ENCODE measurements at places on chromosomes 3 and 15.

DNA sequence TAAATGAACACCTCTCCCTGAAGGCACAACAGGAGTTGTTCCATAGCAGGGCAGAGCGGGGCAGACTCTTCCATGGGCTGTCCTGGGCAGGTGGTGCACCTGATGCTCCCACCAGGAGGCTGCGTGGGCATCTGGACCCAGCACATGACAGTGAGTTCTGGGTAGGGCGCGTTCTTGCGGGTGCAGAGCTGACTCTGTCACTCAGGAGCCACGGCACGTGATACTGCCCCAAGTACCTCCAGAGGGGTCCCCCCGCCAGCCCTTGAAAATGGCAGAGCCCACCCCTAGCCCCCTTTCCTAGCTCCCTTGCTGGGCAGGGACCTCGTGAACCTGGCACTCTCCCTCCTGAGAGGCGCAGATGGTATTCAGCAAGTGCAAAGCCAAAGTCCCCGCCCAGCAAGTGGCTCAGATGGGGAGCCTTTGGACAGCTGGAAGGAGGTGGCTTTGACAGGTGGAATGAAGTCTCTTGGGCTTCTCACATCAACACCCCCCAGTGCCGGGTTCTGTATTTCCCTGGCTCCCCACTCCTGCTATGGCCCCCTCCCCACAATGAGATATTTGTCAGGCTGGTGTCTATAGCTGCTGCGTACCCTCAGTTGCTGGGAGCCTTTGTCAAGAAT, 172.1 kb downstream of the TBC1D2B start:
- no peak for DNase-seq

DNA sequence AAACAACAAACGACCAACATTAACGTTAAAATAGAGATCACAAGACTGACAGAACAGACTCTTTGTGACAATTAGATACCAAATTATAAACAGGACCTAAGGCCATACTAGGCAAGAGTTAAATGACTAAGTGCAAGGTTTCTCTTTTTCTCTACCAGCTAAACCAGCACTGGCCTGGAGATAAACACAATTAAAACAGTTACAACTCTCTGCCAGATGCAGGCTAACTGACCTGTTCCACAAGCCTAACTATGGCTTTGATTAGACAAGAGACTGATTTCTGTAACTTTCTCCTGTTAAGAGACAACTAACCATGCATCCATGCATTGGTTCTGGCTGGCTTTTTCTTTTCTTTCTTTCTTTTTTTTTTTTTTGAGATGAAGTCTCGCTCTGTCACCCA, 1.6 kb upstream of the ARL8B start:
- DNase-seq, result no peak

DNA sequence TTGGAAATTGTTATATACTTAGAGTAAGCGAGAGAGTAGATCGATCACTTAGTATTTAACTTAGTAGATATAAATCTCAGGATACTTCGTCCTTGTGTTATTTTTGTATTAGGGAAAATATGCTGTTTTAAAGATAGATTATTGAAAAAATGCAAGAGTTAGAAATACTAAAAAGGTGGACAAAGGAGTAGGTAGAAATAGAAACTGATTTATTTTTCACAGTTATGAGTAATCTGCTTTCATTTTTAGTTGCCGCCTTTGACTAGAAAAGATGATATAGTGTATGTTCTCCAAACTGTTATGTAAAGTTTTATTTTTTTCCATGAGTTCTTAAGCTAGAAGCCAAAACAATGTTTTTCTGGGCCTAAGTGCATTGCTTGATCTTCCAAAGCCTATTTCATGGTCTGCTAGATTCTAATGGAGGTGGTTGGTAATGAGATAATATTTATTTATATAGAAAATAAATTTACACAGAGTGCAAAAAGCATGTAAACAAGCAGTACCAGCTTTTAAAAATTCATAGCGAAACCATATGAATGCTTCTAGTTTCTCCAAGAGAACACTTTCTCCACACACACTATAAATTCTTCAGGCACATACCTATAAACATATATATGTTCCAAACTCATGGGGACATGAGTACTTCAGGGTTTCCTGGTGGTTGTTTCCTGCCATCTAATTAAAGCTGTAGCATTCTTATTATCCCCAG, 61.1 kb downstream of the DIPK2A start:
- no peak for DNase-seq

DNA sequence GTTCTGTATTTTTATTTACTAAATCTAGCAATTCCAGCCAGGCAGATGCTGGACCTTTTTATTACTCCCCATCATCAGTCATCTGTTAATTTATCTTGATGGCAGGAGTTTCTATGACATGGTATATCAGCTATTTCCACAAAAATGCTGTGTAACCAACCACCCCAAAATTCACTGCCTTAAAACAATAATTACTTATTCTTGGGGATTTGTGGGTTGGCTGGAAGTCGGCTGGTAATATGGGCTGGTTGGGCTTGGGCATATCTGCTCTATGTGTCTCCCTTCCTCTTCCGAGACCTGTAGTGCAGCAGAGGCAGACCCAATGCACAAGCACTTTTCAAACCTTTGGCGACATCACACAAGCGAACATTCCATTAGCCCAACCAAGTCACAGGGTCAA, 92.1 kb upstream of the UBE2E1 start:
- no peak for DNase-seq

DNA sequence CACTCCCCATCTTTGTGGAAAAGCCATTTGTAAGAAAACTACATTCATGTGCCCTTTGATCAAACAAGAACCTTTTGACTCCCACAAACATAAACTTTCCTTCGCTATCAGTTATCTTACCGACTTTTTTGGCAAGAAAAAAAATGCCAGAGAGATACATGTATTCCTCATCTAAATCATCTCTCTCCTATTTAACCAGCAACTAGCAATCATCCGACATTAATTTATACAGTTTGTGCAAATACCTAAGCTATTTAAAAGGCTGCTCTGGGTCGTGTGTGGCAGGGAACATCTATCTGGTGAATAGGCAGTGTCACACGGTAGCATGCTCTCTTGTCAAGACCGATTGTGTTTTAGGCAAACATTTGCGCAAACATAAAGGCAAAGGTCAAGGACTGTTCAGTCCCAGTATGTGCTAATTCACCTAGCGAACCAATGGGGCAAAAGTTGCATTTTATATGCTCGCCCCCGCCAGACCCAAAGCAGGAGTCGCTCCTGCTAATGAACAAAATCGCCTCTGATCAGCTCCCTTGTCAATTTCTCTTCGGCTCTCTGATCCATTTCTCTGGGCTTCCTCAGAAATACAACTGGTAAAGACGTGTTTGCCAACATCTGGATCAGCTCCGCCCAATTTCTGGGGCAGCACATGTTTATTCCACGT, 37.7 kb downstream of the ZIC4 start:
- DNase-seq, result no peak

DNA sequence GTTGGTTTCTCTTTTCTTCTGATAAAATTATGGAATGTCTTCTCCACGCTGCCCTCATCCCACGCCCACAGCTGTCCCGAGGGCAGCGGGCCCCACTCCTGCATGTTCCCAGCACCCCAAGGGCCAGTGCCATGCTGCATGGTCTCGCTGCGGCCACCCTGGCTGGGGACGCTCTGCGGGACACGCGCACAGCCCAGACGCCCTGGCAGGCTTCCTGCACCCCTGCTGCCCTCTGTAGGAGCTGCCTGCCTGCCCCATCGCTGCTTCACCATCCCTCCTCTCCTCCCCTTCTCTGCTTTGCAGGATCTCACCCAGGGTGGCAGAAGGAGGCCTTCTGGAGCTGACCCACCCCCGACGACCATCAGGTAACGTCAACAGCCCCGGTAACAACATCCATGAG, 22.8 kb downstream of the SLC6A1 start:
- DNase-seq, result no peak

DNA sequence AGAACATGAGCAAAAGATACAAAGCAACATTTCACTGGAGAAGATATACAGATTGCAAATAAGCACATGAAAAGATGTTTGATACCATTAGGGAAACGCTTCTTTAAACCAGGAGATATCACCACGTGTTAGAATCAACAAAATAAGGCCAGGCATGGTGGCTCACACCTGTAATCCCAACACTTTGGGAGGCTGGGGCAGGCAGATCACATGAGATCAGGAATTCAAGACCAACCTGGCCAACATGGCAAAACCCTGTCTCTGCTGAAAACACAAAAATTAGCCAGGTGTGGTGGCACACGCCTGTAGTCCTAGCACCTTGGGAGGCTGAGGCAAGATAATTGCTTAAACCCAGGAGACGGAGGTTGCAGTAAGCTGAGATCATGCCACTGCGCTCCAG, 20.5 kb upstream of the MUC20 start:
- no peak for DNase-seq

DNA sequence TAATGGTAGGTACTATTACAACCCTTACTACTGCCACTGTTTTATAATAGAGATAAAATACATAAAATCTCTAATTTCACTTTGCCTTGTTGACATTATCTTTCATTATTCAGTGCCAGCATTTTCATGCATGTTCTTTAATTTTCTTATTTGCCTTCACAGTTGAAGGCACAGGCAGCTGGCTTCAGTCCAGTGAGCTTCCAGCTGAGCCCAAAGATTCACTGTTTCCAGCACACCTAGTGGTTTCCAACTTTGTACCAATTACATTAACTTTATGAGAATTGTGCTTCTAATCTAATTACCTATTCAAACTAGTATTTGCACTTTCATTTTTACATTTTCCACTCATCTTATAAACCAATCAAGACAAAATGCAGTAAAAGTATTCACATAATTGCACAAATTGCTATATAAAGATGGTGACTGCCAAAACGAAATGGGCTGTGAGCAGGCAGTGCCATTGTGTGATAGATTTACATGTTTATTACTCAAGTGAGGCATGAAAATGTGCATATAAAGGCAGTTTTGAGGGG, 228.3 kb downstream of the MFSD1 start:
- no peak for DNase-seq

- DNase-seq, result no peak
Measured at GRCh38 chr15:72535911-72536310, 61.8 kb downstream of the ARIH1 start.

DNA sequence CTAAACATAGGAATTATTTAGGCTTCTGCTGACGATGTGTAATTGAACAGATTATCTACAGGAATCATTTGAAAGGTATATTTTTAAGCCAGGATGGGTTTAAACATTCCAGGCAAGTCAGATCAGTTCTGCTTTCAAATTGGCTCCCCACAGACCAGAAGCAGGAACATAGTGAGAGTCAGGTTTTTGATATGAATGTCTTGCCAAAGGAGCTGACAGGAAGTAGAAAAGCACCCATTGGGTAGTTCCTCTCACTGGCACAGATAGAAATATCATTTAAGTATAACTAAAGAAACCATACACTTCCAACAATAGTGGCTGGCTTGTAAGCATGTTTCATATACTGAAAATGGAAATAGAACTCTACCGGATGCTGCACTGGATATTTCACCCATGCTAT, 95.2 kb downstream of the CLDN1 start:
- DNase-seq, result no peak

DNA sequence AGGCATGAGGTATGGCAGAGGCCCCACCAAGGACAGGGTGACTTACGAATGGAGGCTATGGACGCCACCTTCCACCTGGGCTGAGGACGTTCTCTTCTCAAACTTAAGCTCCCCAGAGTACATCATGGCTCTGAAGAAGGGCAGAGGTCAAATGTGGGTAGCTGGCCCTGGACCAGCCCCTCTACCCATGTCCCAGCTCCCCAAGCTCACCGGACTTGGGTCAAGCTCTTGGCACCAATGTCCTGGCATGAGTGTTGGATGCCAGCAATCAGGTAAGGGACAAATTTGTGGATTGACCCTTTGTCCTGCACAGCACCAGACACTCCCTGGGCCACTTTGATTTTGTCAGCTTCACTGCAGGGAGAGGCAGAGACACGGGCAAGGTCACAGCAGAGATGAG, 2.5 kb downstream of the NDUFAF3 start:
- DNase-seq, result no peak

GRCh38 chr3:28240441-28240840, 978 bp upstream of the CMC1 start:
- DNase-seq, result no peak

GRCh38 chr3:62665627-62666437, 209.4 kb downstream of the CADPS start:
- peak; percentile 25 for DNase-seq

DNA sequence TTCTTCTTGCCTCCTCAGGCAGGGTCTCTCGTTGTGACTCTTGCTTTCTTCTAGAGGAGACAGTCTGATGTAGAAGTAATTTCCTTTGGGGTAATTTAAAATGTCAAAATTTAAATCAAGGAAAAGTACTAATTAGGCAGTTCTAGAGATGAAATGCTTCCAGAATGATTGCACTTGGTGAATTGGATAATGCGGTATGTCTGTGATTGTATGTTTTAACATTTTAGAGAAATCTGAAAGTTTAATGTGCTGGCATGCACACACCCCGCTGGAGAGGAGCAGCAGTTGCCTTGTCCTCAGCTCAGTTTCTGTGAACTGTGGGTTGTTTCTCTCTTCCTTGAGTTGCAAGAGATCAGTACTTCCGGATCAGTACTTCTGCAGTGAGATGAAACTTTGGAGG, 322.9 kb upstream of the CTDSPL start:
- no peak for DNase-seq
